Right ventricle myocardium superior (tissue), 1 donor: ENCODE measurements at places on chromosomes 1 and 21. TPM values are rescaled to one million over a fixed set of nuclear protein-coding genes. Genes with fewer than 3 reads are reported as not detected.

DNA sequence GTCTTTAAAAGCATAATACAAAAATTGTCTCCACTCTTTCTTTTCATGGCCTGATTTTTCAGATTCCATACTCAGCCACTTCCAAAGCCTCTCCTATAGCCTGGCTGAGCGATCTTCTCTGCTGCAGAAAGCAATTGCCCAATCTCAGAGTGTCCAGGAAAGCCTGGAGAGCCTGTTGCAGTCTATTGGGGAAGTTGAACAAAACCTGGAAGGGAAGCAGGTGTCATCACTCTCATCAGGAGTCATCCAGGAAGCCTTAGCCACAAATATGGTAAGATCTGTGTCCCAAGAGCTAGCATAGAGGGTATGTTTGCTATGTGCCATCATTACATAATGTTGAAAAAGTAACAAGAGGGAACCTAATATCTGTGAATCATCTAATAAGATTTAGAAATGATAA is 130.7 kb upstream of the BMP8A start:
- no peak for DNase-seq

- DNase-seq = no peak
Measured at GRCh38 chr1:53616927-53617326, 122.0 kb downstream of the GLIS1 start.

DNA sequence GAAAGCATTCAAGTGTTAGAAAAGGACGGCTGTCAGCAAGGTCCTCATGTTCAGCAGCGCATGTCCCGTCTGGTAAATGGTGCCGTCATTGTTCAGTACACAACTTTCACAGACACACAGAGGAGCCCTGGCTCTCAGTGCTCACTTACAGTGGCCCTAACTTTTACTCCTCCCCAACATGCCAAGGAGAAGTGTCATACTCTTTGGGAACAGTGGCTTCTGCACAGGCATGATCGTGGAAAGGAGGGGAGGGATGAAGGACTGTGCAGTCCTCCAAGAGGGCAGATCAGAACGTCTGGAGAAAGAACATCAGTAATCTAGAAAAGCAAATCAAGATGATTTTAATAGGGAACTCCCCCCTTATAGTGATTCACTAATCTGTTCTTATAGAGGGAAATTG is 3.8 kb upstream of the GRHL3 start:
- DNase-seq = no peak

- DNase-seq = no peak
Measured at GRCh38 chr1:75124510-75124909, 9.7 kb upstream of the LHX8 start.

GRCh38 chr1:12052997-12053686 is 10.0 kb upstream of the TNFRSF8 start:
- DNase-seq = peak; percentile 80

DNA sequence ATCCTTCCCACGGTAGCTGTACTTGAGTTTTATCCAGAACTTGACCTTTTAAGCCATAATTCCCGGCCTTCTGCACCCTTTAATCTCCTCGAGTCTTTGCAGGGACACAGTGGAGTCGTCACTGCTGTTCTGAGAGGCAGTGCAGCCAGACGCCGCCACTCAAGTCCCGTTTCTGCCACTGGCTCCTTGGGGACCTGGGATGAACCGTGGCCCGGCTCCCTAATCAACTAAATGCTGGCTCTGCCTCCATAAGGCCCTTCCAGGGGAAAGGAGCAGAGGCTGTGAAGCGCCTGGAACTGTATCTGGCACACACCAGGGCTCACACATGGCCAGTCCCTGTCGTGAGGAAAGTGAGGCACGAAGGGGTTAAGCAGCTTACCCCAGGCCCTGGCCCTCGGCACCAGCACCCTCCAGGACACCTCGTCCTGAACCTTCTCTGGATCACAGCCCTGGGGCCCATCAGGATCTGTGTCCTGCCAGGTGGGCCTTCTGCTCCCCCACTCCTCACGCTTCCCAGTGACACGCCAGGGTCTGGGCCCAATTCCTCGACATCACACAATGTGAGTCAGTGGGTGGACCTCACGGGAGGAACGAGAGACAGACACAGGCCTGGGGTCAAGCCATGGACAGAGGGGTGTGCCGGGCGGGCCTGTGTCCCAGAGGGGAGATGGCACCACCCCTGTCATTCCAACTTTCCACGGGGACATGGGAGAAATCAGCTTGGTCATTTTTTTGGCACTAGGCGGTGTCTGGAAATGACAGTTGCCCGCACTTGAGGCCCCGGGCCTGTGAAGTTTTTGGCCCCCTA is 23.5 kb upstream of the C1orf174 start:
- DNase-seq = peak; percentile 21

DNA sequence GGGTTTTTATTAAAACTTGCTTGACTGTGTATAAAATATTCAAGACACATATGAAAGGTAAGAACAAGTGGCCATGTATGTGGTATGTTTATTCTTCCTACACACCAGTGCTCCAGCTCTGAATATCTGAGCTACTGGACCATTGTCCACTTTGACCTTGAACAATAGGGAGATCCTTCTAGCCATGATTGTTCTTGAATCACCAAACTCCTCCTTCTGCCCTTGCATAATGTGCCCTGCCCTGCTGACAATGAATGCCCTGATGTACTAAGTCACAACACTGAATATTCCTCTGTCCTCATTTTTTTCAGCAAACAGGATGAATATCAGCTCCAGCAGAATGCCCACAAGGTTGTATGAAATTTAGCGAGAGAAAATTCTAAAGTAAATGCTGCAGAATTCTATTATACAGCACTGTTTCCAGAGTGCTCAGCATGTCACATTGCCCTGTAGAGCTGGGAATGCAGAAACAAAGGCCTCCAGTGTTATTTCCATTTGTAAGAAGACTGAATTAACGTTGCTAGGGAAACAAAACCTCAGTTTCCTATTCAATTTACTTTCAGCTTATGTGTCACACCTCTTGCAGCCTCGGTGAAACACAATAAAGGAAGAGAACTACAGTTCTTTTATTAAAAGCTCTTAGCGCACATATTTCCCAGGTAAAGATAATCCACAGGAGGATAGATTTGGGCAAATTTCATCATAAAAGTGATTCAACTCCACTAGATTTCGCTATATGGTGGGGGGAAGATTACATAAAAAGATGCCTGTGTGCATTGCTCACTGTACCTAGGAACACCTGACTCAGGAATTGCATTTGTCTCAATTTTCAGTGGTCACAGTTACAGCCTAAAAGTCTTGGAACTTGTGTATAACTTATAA is 187.4 kb upstream of the ATP1B1 start:
- DNase-seq = no peak

GRCh38 chr1:83619170-83619896 is 379.6 kb downstream of the TTLL7 start:
- no peak for DNase-seq

GRCh38 chr1:204868340-204868700 is 2.3 kb upstream of the NFASC start:
- DNase-seq = peak; percentile 51

GRCh38 chr1:231550448-231550781 is 21.9 kb downstream of the TSNAX start:
- no peak for DNase-seq

DNA sequence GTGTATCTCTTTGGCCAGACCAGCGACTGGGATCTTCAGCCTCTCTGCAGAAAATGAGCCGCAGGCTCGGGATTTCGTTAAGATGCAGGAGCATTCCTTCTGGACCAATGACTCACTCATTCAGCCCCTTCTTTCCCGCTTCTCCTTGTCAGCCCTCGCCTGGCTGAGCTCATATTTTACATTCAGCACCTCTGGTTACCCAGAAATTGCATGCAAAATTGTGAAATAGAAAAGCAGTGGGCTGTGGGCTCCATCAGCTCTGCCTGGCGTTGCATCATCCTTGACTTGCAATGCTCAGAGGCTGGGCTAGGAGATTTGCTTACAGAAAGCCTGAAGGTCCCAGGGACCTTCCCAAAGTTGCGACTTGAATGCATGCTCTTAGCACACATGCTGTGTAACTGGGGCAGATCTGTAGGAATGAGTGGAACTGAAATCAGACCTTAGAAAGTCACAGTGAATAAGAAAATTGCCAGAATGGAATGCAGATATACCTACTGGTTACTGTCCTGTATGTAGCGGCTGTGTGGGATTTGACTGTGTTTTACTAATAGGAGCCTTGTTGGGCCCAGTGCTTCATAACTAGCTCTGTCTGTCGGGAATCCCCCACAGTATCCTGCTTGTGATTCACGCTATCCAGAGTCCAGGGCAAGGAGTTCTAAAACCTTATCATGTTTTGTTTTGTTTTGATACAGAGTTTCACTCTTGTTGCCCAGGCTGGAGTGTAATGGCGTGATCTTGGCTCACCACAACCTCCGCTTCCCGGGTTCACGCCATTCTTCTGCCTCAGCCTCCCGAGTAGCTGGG is 444.8 kb downstream of the KIF26B start:
- peak; percentile 57 for DNase-seq

GRCh38 chr1:164707868-164708331 is 148.9 kb downstream of the PBX1 start:
- DNase-seq = peak; percentile 58

GRCh38 chr1:53587252-53587988 is 128.2 kb downstream of the DMRTB1 start:
- DNase-seq = no peak

GRCh38 chr1:1205769-1206375 is 520 bp downstream of the TNFRSF18 start:
- DNase-seq = peak; percentile 42

GRCh38 chr1:25022361-25023189 is 92.5 kb upstream of the RUNX3 start:
- DNase-seq = peak; percentile 69

DNA sequence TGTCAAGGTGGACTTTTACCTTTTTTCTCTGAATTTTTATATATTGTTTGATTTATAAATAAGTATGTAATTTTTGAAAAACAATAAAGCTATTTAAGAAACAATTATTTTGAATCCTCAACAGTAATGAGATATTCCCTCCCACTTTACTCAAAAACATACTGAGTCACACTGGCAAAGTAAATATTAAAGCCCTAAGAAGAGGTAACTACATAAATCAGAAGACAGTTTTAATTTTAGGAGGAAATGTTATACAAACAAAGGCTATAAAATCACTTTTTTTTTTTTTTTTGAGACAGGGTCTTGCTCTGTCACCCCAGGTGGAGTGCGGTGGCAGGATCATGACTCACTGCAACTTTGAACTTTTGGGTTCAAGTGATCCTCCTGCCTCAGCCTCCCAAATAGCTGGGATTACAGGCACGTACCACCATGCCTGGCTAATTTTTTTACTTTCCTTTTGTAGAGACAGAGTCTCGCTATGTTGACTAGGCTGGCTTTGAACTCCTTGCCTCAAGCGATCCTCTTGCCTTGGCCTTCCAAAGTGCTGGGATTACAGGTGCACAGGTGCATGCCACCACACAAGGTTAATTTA is 36.2 kb downstream of the ZSWIM5 start:
- no peak for DNase-seq

DNA sequence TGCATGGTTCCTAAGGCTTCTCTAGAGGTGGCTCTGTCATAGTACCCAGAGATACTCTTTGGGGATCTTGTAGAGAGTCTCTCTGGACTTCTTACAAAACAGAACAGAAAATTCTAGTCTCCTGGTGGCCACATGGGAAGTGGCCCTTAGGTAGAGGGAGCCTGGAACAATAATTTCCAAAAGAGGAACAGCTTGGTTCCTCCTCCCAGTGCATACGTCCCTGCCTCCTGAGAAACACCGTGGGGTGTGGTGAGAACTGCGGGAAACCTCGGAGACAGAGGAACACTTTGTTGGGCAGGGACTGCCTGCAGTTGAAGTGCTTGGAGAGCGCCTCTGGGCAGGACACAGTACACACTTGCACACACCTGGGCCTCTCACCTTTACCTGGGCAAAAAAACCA is 38.8 kb upstream of the EPHA8 start:
- no peak for DNase-seq

- DNase-seq = no peak
Measured at GRCh38 chr21:19523746-19524145, 1120.2 kb upstream of the TMPRSS15 start.

DNA sequence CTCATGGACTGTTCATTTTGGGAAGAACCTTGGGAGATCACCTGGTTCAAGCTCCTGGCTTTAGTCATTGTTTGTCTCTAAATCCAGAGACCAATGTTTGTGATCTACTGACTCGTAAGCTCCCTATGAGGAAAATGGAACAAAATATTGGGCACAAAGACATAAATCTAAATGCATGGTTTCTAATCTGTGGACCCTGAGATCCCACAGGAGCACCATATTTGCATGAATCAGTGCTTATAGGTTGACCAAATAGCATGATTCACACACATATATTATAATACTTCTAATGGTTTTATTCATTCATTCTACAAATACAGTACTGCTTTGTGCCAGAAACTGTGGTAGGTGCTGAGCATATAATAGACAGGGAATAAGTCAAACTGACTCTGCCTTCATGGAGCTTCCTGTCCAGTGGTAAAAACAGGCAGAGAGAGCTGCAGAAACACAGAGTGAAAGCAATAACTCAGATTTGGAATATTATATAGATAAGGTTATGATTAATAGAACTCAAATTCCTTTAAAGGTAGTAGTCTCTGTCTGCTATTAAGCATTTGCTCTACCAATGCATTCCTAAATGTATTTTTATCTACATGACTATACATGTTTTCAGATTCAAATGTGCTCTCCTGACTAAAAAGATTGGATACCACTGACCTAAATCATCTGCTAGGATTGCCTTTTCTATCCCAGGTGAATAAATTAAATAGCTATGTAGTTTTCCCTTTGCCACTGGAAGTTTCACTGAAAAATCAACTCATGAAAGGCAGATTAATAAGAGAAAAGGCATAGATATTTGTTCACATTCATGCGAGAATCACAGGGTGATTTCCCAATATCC is 198.6 kb upstream of the CAMK1G start:
- no peak for DNase-seq

GRCh38 chr1:30418061-30418938 is 305.1 kb downstream of the MATN1 start:
- DNase-seq = no peak

GRCh38 chr1:77888081-77888780 is at the start of gene NEXN:
Gene NEXN (plus strand): TSS chr1:77888624. CDS start chr1:77916107, 27,483 bp downstream.
- peak; percentile 92 for DNase-seq

GRCh38 chr1:15810073-15810472 is 2.6 kb upstream of the UQCRHL start:
- no peak for DNase-seq

CR2 gene
- total RNA-seq = not detected

C2CD4D gene
- not detected for total RNA-seq

SERPINC1 gene
- total RNA-seq = 0.51 TPM

CD53 gene
- total RNA-seq = 12.3 TPM

STYXL2 gene
- total RNA-seq = 121 TPM

OR10Z1 gene
- total RNA-seq = not detected

CAMSAP2 gene
- 37.5 TPM for total RNA-seq

CYP2J2 gene
- 50.6 TPM for total RNA-seq

TENT5C gene
- total RNA-seq = 18.7 TPM

LDLRAD1 gene
- not detected for total RNA-seq

AMY1C gene
- not detected for total RNA-seq

MAP3K21 gene
- total RNA-seq = 0.22 TPM
